ENCODE measurements at places on chromosomes 6 and 20.

GRCh38 chr6:68159433-68159832, 475.6 kb upstream of the ADGRB3 start:
- no peak overlapping the region for H3K27ac ChIP-seq
- DNase-seq: no peak
- no peaks in the 10 kb centered on the region for H3K27me3 ChIP-seq

DNA sequence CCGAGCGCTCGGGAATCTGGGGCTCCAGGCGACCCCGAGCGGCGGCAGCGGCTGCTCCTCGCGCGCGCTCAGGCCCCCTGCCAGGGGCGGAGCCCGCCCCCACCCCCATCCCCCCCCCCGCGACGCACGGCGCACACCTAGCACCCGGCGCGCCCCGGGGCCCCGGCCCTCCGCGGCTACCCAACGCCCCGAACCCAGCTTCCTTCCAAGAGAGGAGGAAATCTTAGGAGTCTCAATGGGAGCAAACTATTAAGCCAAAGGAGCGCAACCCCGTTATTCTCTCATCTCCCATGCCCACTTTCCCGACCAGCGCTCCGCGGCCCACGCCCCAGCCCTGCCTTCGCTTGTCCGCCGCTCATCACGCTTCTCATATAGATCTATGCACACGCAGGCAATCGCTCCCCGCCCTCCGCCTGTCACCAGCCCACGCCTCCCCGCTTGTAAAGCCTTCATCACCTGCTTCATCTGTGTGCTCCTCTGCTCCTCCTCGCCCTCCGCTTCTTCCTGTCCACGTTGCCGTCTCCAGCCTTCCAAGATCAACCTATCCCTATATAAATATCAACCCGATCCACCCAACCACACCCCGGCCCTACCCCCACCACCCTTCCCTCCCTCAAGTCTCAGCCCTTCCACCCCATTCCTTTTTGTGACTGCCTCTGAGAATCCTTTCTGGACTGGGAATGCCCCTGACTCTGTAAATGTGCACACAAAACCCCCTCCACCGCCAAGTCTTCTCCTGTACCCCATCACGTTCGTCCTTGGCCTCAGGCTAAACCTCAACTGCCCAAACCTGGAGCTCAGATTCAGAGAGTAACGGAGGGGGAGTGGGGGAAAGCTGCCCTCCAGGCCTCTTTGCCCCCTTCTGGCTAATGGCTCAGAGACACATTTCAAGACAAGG, at the start of gene DLK2:
DLK2 (minus strand) TSS at position 18 of the 898 bp plus-strand sequence. CDS start 723 bp downstream, outside the sequence.
- no peak for DNase-seq
- no peaks in the 10 kb centered on the region for H3K36me3 ChIP-seq
- peak within 1 kb of the TSS; percentile 75 for H3K4me3 ChIP-seq
- H3K27ac ChIP-seq: peak within 1 kb of the TSS; percentile 72

- H3K27ac ChIP-seq: peak overlapping the region; percentile 76
- no peak overlapping the region for H3K4me3 ChIP-seq
Observed at GRCh38 chr6:9143140-9143539, 707.8 kb upstream of the SLC35B3 start.

- H3K4me1 ChIP-seq: no peaks in the 10 kb centered on the region
- H3K27me3 ChIP-seq: no peaks in the 10 kb centered on the region
- no peaks in the 10 kb centered on the region for H3K36me3 ChIP-seq
- DNase-seq: no peak
Observed at GRCh38 chr6:64325093-64325492, 689.5 kb downstream of the PHF3 start.

- no peaks in the 10 kb centered on the region for H3K36me3 ChIP-seq
- peaks cover 3% of the 10 kb centered on the region for H3K4me1 ChIP-seq
- H3K4me3 ChIP-seq: no peak overlapping the region
- H3K27me3 ChIP-seq: no peaks in the 10 kb centered on the region
Observed at GRCh38 chr6:27016689-27017088, 230.8 kb upstream of the PRSS16 start.

DNA sequence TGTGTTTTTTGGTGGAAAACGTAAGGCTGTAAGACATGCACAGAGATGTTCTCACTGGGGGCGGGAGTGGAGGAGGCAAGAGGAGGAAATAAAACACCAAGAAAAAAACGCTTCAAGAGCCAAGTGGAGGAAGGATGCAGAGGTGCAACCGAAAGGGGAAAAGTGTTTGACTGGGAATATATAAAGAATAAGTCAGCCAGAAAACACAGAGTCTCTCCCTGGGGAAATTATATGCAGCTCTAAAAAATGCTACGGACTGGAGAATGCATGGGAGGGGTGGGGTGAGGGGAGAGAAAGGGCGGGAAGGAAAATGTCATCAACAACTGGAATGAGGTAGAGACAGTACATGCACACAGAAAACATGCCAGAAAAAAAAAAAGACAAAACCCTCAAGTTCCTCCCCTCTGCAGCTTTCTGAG, 133.5 kb downstream of the SCML4 start:
- no peaks in the 10 kb centered on the region for H3K36me3 ChIP-seq
- H3K27me3 ChIP-seq: peaks cover 3% of the 10 kb centered on the region
- no peak overlapping the region for H3K27ac ChIP-seq
- H3K4me1 ChIP-seq: no peaks in the 10 kb centered on the region

GRCh38 chr20:61789329-61789728, 276.4 kb downstream of the TAF4 start:
- DNase-seq: no peak
- H3K4me3 ChIP-seq: no peak overlapping the region
- no peaks in the 10 kb centered on the region for H3K4me1 ChIP-seq
- H3K27ac ChIP-seq: no peak overlapping the region

All from Panc1 (cell line).